Retina (tissue), 1 donor: ENCODE measurements at places on chromosomes 12 and 14.

DNA sequence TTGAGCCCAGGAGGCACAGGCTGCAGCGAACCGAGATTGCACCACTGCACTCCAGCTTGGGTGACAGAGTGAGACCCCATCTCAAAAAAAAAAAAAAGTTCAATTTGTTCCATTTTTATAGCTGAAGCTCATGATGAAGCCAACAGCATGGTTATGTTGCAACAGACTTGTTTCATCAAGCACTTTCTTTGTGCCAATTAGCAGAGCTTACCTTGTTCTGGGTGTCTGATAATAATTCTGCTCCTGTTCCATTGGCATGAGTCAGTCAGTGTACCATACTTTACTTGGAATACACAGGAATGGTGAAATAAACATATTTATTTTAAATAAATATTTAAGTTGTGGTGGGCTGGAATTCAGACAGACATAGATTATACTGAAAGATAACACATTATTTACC, 100.8 kb upstream of the DAAM1 start:
- no peak for DNase-seq

DNA sequence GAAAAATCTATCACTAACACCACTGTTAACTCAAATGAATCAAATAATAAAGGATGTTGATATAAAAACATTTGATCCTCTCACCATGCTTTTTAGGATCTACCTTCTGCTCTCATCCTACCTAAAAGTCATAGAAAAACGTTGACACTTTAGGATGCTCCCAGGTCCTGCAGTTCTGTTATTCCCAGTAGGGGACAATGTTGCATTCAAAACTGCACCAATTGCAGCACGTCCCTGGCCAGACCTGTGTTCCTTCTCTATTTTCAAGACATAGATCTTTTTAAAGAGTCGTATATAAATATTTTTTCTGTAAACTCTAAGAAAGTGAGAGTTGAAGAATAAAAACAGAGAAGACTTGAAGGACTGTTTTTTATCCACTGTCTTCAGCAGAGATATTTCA, 8.8 kb downstream of the AICDA start:
- no peak for DNase-seq

- DNase-seq = no peak
Measured at GRCh38 chr12:12523229-12523628, 39.4 kb downstream of the DUSP16 start.

DNA sequence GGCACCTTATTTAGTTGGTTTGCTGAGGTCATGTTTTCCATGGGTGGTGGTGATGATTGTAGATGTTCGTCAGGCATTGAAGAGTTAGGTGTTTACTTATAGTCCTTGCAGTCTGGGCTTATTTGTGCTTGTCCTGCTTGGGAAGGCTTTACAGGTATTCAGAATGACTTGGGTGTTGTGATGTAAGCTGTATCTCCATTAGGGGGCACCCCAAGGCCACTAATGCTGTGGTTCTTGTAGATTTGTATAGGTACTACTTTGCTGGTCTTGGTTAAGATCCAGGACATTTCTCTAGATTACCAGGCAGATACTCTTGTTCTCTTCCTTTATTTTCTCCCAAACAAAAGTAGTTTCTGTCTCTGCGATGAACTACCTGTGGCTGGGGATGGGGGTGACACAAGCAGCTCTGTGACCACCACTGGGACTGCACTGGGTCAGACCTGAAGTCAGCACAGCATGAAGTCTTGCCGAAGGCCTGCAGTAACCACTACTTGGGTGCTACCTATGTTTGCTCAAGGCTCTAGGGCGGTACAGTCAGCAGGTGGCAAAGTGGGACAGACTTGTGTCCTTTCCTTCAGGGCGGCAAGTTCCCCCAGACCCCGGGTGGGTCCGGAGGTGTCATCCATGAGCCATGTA, 35.8 kb upstream of the FBXO33 start:
- no peak for DNase-seq

- DNase-seq = peak; percentile 25
Measured at GRCh38 chr12:121514184-121514742, 66.6 kb downstream of the KDM2B start.

DNA sequence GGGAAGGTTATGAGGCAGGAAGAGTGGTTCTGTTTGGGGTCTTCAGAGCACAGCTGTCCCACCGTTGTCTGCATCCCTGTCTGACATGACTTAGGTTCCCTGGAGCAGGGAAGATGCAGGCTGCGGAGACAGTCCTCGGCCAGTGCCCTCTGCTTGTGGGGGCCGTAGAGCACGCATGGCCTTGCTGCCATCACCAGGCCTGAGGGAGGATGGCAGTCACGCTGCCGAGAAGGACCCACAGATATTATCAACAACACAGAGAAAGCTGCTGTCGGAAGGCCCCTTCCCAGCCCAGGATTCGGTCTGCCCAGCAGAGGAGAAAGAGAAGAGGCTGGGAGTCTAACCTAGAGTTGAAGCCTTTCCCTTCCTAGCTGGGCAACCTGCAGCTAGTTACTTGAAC, 35.0 kb downstream of the ERH start:
- DNase-seq = peak; percentile 62
